ENCODE measurements at places on chromosomes 11 and 22.

GRCh38 chr11:72723508-72723907, 28.7 kb downstream of the ARAP1 start:
- DNase-seq = no peak

- no peak for DNase-seq
Observed at GRCh38 chr22:48695251-48695650, 1132.4 kb downstream of the BRD1 start.

- DNase-seq = no peak
Observed at GRCh38 chr11:128825050-128825784, 41.9 kb downstream of the KCNJ1 start.

DNA sequence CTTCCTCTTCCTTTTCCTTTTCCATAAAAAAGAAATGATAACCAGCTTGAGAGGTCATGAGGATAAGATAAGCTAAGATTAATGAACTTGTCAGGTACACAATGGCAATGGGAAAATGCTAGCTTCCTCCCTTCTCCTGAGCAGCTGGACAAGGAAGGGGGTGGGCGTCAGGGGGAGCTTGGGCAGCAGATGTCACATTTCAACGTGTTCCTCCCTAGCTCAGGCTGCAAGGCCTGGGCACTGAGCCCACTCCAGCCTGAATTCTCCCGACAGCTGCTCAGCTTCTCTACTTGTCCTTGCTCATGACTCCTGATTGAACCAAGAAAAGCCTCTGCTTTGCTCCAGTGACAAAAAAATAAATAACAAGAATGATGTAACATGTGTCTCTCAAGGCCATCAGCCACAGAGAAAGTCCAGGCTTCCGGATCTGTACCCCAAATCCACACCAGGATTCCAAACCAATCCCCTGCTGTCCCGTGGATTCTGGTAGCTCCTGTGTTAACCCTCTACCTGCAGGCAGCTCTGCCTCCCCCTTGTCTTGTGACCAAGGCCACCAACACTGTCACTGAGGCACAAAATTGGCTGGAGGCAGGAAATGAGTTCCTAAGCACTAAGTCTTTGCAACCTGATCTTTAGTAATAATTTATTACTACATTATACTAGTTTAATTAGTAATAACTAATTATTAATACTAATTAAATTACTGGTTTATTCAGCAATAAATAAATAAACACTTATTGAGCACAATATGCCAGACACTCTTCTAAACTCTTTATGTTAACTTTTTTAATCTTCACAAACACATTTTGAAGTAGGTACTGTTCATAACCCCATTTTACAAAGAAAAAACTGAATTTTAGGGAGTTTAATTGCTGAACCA, 146.5 kb downstream of the CCDC34 start:
- peak; percentile 90 for DNase-seq

DNA sequence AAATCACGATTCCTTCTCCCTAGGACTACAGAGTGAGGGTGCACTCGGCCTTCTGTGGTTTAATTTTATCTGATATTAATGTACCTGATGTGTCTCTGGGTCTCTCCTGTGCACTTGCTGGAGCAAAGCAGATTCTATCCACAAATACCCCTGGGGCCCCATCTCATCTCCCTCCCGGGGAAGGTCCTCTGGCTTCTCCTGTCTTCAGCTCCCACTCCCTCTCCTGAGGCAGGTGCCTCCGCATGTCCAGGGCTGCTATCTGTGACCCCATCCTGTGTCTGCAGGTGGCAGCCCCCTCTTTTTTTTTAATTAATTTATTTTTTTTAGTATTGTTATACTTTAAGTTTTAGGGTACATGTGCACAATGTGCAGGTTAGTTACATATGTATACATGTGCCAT, 558.7 kb downstream of the BRD1 start:
- DNase-seq = no peak

- DNase-seq = no peak
Observed at GRCh38 chr22:20997536-20998257, 4.2 kb downstream of the THAP7 start.

DNA sequence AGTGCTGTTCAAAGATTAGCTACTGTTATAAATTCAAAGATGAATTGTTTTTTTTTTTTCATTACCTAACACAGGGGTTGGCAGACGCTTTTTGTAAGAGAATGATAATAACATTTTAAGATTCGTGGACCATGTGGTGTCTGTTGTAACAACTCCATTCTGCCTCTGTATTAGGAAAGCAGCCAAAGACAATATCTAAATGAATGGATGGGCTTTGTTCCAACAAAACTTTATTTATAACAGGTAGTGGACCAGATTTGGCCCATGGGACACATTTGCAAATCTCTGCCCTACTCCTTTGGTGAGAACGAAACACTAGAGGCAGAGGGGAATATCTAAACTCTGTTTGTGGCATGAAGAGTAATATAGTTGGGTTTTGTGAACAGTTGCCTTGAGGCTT, 83.6 kb upstream of the BLID start:
- no peak for DNase-seq

Measured in femur (tissue), 1 donor.